ENCODE measurements at places on chromosomes 1 and 21.

DNA sequence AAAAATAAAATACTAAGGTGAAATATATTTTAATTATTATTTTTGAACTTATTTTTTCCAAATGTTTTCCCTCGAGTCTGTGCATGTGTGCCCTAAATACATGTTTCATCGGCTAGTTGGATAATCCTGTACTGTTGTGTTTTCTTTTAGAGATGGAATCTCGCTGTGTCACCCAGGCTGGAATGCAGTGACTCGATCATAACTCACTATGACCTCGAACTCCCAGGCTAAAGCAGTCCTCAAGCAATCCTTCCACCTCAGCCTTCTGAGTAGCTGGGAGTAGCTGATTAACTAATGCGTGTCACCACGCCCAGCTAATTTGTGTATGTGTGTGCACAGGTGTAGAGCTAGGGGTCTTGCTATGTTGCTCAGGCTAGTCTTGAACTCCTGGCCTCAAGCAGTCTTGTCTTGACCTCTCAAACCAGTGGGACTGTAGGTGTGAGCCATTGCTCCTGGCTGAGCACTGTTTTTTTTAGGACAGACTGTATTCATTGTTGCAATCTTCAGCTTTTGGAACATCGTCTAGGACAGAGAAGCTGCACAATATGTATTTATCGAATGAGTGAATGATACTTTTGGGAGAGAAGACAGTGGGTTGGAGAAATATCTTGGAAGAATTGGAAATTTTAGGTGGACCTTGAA, 4.8 kb upstream of the TMCO1 start:
- no peak for DNase-seq

GRCh38 chr1:205994346-205994745, 8.8 kb downstream of the RAB7B start:
- no peak for DNase-seq

- no peak for DNase-seq
Measured at GRCh38 chr1:180946056-180946455, 33.4 kb downstream of the KIAA1614 start.

DNA sequence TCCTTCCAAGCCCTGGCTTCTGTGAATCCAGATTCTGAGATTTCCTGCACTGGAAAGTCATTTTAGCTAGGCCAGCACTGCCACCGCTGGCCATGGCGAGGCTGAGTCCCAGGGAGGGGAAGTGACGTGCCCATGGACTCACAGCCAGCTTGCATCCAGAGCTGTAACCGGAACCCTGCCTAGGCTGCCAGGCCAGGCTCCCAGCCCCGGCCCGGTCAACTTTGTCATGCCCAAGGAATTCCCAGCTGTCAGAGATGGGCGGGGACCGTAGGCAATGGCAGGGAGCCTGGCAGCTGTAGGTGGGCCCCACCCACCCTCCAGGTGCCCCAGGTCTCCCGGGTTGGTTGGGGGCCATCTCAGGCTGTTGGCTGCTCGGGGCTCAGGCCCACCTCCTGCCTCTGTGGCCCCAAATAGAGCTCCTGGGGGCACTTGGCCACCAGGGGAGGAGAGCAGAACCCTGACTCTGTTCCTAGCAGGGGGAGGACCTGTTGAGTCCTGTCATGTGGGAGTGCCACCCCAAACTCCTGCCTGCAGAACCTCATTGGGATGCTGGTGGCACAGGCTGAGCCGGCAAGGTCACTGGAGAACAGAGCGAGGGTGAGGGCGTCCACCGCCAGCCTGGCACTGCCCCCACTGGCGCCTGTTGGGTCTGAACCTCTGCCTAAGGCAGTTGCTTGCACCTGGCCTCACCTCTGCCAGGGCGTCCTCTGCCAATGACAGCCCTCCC, 57.8 kb downstream of the FOXO6 start:
- no peak for DNase-seq

DNA sequence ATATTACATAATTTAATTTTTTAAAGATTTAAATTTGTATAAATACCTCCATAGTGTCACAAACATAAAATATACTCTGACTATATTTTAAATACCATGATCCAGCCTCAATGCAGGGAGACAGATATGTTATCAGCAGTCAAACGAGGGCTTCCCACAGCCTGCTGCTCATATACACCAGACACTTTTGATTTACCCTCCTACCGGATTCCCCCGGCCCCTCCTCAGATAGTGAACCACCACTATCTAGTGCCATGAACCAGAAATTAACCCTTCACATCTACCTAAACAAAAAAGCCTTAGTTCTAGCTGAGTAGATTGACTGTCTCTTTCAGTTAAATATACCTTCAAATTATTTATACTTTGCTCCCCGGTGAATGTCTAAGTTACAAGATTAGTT, 52.4 kb upstream of the C1orf53 start:
- no peak for DNase-seq

GRCh38 chr1:173017792-173018191, 32.9 kb downstream of the TNFSF18 start:
- DNase-seq = no peak

DNA sequence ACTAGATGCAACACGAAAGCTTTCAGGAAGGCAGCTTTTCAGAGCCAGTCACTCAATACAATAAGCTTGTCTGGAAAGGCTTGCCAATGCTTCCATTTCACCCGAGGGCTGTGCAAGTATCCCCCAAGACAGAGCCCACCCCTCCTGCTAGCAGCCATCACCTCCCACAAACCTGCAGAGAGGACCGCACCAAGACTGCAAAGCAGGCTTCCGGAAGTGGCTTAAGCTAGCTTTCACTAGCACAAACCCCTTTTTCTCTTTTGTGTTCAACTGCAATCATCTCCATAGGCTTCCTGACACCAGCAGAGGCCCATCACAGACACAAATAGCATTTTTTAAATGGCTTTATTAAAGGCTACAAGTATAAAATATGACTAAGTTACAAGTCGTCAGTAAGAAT, 31.5 kb downstream of the C1orf198 start:
- no peak for DNase-seq

- no peak for DNase-seq
Measured at GRCh38 chr1:47682198-47682597, 244.4 kb downstream of the FOXD2 start.

All from endothelial cell (in vitro differentiated cells).